ENCODE measurements at places on chromosomes 1 and 21.

GRCh38 chr1:56079391-56079790 lies 500.0 kb downstream of the PLPP3 start:
- DNase-seq = no peak

DNA sequence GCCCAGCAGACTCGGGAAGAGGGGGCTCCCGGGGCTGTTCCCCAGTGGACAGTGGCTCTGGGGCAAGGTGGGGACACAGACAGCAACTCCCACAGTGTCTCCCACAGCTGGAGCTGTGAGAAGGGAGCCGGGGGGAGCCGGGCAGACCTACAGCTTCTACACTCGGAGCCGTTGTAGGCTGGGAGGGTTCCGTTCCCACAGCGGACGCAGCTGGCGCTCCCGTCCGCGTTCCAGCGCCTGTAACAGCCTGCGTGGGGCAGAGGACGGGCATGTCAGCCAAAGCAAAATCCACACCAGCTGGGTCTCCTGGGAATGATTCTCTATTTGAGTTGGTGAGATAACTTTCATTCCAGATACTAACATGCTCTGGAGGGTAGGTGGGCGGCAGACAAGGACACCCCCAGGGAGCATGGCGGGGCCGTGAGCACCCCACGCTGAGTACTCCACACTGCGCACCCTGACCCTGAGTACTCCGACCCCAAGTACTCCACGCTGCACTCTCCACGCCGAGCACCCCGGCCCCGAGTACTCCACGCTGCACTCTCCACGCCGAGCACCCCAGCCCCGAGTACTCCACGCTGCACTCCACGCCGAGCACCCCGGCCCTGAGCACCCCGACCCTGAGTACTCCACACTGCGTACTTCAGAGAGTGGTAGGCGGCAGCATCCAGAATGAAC lies 13.4 kb upstream of the RNF223 start:
- no peak for DNase-seq

DNA sequence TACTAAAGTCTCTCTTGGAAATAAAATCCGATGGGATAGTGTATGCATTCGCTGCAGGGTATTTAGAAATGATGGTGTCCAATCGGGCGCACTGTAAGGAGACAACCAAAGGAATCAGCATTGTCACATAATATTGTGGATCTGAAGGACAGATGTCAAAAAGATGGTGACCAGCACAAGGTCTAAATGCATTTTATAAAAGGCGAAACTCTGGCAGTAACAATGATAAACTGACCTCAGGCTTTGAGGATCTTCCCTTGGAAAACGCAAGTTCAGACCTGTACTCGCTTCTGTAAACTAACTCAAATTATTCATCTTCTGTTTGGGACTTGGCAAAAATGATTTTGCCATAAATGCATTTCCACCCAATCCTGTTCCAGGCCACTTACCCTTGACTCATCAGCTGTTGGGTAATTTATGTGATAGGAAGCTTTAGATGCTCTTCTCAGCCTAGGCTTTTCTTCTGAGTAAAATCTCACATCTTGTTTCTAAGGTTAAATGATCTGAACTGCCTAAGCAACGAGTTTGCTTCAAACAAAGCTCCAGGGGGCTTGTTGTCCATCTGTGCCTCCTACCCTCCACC lies 33.8 kb downstream of the STPG1 start:
- DNase-seq = no peak

- DNase-seq = peak; percentile 85
Measured at GRCh38 chr1:42931911-42932422, 26.7 kb downstream of the SLC2A1 start.

GRCh38 chr21:41327753-41328152 lies 11.2 kb downstream of the FAM3B start:
- no peak for DNase-seq

GRCh38 chr1:94803517-94804441 lies 16.4 kb upstream of the SLC44A3 start:
- no peak for DNase-seq

DNA sequence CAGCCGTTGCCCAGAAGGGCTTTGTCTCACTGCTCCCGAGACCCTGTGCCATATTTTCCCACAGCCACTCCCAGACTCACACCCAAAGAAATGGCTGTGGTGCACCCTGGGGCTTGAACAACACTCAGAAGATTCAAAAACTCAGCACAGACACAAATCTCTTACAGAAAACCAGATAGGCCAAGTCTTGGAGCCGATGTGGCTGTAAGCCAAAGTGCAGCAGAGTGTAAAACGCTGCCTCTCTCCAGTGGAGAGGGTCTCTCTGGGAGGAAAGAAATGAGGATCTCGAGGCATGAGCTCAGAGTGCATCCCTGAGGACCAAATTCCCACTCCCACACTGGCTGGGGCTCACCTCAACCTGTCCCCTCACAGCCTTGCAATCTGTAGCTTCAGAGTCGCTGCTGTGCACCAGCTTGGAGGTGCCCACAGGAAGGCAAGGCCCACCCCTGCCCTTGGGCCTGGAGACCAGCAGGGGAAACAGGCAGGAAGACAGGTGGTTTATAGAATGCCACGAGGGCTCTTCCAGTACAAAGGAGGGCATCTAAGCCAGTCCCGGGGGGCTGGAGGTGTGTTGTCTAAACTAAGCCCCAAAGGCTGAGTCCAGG lies 171.3 kb upstream of the AJAP1 start:
- DNase-seq = no peak

GRCh38 chr1:26748351-26748750 lies 39.4 kb upstream of the PIGV start:
- DNase-seq = no peak

DNA sequence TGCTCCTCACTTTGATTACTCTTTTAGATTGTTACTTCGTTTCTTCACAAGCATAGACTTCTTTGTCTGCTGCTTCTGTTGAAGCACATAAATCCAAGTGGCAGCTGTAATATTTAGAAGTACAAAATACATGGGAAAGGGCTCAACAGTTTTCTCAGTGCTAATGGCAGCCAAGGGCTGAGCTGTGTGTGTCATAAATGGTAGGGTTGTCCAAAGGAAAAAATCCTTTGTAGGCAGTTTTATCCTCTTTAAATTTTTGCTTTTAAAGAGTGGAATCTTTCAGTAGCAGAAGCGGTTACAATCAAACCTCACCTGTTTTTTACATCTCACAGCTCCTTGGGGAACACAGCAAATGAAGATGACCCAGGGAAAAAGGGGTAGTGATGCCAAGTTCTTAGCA lies 650.8 kb downstream of the PLPP3 start:
- no peak for DNase-seq

DNA sequence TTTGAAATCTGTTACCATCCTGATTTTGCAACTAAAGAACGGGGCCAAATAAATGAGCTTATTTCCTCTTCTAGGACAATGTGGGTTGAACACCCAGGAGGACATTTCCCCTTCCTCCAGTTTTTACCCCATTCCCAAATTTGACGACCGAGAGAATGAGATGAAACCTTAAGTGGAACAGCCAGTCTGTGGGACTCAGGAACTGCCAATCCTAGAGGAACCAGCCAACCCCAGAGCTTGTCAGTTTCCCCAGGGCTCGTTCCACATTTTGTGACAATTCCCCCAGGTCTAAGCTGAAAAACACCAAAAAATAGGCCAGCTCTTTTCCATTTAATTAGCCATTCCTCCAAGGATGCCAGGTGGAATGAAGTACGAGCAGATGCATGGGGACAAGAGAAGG lies 21.3 kb upstream of the MAPKAPK2 start:
- DNase-seq = no peak
